ENCODE measurements at places on chromosomes 7 and 10.

DNA sequence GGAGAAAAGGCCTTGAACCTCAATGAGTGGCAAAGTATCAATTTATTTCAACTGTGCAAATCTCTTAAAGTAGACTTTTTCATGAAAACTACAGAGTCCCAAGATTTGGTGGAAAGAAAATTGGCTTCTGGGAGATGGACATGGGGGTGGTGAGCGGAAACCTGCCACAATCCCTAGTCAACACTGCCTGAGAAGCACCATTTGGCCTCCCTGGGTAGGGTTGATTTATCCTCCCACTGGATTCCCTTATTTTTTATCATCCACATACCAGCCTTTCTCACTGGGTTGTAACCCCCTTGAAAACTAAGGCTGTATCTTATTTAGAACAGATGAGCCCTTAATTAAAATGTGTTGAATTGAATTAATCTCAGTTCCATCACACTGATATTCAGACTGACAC lies 101.7 kb upstream of the PTN start:
- DNase-seq, result no peak

- DNase-seq, result no peak
Observed at GRCh38 chr10:102777711-102778453, 34.1 kb downstream of the WBP1L start.

- DNase-seq, result no peak
Observed at GRCh38 chr7:45116048-45116447, 4.6 kb upstream of the TBRG4 start.

- DNase-seq, result no peak
Observed at GRCh38 chr7:130021105-130021834, 29.9 kb downstream of the ZC3HC1 start.

- no peak for DNase-seq
Observed at GRCh38 chr10:18577823-18578685, 73.3 kb downstream of the NSUN6 start.
